KBM-7 (cell line): ENCODE measurements at places on chromosomes 5 and 9.
A peak's percentile ranks its signal among the peaks of the same experiment; 100 is the strongest.

- DNase-seq, result no peak
Measured at GRCh38 chr5:14256756-14257393, 113.7 kb downstream of the TRIO start.

- no peak for DNase-seq
Measured at GRCh38 chr5:67401172-67401571, 204.6 kb upstream of the CD180 start.

DNA sequence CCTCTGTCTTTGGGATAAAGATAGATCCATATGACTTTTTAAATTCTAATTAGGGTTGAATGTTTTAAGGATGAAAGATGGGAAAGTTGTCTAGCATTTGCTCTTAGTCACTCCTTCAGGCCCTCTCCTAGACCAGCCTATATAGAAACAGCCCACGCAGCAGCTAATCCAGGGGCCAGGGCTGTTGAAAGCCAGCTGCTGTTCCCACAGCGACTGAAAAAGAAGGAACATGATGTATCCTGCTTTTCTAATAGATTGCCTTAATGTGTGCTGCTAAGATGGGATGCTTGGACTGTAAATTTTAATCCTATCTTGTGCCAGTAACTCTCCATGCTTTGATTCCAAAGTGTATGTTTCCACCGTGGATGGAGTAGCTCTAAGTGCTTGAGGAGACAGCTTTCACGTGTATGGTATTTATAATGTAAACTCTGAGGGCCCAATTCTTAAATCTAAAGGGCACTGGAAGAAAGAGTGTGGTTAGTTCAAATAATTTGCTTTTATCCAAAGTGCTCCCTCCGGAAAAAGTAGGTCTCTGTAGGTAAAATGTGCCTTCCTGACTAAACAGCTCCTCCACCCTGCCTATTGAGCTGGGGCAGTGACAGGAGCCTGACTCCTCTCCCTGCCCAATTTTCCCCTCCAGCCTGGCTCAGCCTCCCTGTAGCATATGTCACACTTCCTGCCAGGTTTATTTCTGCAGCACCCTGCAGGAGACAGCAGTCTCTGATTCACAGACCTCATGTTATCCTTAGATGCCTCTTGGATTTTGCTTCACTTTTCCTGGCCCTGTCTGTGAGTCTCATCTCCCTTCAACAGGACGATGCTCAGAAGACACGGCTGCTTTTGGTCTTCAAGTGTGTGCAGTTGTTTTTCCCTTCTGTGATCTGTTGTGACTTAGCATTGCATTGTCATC is 33.2 kb downstream of the SLC36A1 start:
- no peak for DNase-seq

GRCh38 chr5:104084896-104085295 is 522.3 kb upstream of the NUDT12 start:
- no peak for DNase-seq

DNA sequence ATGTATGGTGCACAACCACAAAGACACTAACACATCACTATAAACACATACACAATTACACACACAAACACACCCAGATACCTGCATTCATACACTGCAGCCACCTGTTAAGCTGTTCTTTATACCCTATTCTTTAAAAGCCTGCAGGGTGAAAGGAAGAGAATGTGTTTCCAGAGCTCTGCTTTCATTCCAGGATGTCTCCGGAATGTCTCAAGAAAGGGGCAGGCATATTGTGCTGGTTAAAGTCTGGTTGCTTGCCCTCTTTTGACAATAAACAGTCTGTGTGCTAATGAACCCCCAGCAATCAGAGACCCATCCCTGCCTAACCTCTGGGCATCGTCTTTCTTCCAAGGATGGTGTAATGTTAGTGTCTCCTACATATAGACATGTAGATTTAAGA is 181.6 kb downstream of the EPB41L4A start:
- no peak for DNase-seq

- DNase-seq, result no peak
Measured at GRCh38 chr5:131863700-131864099, 66.9 kb upstream of the FNIP1 start.

DNA sequence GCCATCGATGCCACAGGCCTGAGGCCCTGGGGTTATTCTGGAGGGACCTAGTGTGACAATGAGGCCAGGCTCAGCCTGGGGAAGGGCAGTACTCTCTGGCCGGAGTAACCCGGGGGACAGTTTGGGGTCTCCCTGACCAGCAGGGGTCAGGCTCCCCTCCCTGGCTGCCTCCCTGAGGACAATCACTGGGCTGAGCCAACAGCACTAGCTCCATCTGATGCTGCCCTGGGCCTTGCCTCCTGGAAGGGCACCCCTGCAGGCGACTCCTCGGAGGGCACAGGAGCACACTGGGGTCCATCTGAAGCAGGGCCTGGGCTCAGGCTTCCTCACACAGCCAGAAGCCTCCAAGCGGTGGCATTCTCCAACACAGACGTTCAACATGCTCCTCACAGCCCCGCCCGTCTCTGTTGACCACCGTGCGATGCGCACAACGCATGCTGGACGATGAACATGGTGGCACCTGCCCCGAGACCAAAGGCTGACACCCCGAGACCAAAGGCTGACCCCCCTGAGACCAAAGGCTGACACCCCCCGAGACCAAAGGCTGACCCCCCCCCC is 68.3 kb downstream of the ADAMTS2 start:
- no peak for DNase-seq

- no peak for DNase-seq
Measured at GRCh38 chr9:27541740-27542139, 12.1 kb upstream of the MOB3B start.

DNA sequence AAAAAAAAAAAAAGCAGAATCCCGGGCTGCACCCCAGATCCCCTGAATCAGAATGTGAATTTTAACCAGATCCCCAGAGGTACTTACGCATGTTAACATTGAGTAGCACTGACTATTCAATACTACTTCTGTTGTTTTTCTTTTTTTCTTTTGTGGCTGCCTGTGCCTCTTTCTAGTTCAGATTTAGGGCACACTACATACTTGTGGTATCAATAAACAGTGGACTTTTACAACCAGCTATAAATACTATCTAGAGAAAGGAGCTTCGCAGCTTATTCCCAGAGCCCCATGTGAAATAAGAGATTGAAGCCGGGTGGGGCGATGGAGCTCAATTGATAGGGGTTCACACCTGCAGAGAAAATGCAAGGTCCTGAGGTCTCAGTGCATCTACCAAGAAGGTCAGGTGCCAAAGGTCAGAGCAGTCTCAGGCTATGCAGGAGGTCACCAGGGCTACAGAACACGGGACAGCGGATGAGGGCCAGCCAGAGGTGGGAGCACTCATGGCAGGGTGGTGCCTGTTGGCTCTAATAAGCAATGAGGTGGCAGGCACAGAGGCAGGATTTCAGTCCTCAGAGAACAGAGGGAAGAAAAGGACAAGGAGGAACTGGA is 22.3 kb downstream of the WWC1 start:
- DNase-seq, result no peak

DNA sequence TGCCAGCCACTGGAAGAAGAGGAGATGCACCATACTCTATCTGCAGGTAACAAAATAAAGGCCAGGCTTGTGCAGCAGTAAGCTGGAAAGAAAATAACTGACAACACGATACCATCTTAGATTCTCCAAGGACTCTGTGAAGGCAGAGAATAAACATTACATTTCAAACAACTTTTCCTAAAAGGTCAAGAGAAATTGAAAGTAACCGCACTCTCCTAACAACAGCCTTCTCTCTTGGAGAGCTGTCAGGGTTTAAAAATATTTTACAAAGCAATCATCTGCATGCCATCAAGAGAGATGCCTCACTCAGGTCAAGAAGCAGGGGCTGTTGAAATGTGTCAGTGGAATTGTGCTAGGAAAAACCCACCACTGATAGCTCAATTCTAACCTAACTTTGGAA is 13.5 kb upstream of the TTLL11 start:
- DNase-seq, result no peak

DNA sequence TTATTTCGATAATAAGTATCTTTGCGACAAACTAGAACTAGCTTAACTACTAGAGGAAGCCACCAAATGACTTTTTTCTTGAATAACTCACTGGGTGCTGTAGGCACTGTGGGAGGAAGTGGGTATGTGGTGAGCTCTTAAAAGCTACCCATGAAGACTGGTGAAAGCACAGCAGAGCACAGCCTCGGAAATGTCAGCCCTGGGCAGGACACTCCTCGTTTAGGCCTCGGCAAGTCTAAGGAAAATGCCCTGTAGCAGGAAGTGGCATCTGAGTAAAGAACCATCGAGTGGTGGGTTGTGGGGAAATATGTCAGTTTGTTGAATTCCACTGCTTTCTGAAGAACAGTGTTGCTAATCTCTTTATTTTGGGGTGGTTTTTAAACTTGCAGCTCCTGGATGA is 44.0 kb upstream of the NCS1 start:
- peak; percentile 59 for DNase-seq

- no peak for DNase-seq
Measured at GRCh38 chr9:97895695-97896332, 26.5 kb downstream of the TRMO start.

GRCh38 chr9:7879551-7880245 is 80.1 kb upstream of the DMAC1 start:
- no peak for DNase-seq

- no peak for DNase-seq
Measured at GRCh38 chr5:157721159-157721558, 10.1 kb upstream of the THG1L start.

DNA sequence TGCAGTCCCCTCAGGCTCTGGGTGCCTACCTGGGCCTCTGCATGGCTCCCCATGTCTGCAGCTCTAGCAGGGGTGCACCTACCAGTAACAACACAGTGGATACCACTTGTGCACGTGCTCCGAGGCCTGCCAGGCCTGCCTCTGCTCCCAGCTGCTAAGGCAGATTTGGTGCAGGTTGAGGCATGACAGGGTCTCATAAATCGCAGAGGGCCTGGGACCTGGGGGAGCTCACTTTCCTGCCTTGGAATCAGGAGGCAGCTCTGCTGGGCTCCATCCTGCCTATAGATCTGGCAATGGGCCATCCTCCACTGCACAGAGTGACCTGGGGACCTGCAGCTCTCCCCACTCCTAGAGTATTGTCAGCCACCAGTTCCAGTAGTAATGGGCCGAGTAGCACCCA is 121.9 kb upstream of the CXCL14 start:
- no peak for DNase-seq
